Foreskin melanocyte (primary cell): ENCODE measurements at places on chromosomes 2 and 18.

DNA sequence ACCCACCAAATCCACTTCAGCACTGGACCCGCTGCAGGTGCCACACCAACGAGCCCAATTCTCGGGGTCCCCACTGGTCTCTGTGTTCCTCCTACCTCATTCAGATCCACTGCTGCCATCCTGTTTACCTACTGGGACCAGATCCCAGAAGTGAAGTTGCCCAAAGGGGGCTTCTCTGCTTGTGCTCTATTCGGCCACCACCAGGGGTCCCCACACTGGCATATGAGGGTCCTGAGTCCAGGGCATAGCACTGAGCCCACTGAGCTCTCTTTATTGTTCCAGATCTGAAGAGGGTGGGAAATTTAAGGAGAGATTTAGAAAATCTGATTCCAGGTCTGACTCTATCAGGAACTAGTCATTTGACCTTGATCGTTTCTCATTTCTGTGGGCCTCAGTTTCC is 2.4 kb downstream of the GPR45 start:
- DNase-seq: no peak

GRCh38 chr2:224893848-224894247 is 148.4 kb downstream of the DOCK10 start:
- DNase-seq: no peak

DNA sequence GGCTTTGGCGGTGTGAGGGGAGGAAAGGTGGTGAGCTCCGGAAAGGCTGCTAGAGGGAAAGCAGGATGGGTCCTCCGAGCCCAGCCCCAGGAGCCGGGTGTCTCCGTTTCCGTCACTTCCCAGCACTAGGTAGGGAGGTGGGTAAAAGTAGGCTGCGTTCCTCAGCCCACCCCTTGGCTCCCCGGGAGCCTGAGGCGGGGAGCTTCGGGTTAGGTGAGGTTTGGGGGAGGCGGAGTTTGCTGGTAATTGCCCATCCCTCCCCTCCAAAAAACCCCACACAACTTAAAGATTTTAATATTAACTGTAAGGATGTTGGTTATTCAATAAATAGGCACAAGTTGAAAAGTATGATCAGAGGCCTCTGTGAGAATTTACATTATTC is 552 bp upstream of the ATF2 start:
- no peak for DNase-seq

- DNase-seq: no peak
These were observed 21.0 kb downstream of the MERTK start for GRCh38 chr2:111919365-111919764.

DNA sequence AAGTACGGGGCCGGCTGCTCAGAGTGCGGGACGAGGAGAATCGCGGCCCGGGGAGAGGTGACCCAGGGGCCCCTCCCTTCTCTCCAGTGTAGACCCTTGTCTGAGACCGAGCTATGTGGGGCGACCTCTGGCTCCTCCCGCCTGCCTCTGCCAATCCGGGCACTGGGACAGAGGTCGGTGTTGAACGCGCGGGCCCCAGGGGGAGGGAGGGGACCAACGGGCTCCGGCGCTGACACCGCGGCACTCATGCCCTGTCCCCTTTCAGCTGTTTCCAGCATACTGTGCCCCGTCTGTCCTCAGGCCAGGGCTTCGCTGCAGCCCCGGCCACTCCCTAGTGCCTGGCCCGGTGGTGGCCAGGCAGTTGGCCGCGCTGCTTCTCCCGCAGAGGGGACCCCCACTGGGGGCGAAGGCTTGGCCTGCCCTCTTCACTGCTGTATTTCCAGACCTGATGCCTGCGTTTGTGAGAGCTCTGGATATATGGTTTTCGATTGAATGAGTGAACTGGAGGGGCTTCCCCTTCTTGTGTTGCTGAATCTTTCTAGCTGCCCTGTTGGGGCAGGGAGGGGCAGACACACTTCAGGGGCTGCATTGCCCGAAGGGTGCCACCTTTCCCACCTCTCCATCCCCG is 809 bp downstream of the DBI start:
- no peak for DNase-seq

GRCh38 chr18:79904357-79905147 is 46.9 kb downstream of the SLC66A2 start:
- no peak for DNase-seq

DNA sequence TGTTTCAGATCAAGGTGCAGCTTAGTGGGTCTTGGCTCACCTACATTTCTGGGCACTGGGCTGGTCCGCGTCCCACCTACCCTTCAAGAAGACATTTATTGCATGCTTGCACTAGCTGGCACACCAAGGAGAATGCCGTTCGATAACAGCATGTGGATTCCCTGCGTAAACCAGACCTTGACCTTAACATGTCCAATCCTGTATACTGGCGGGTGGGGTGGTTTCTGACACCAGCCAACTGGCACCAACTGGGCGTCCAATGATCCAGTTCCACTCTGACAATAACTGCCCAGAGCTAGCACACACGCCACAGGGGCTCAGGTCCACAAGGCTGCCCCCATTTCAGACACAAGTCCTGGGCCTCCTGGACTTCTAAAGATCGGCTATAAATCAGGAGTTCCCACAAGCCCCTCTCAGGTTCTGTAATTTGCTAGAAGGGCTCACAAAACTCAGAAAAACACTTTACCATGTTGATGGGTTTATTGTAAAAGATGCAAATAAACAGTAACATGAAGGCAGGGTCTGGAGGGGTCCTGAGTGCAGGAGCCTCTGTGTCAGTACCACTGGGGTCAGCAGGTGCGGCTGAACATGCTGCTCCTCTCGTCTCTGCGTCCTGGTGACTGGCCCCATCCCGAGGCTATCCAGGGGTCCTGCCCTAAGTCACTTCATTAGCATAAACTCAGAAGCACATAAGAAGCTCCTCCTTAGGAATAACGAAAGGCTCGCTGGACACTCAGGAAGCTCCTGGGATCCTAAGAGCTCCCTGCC is 161.8 kb downstream of the HDAC4 start:
- no peak for DNase-seq

DNA sequence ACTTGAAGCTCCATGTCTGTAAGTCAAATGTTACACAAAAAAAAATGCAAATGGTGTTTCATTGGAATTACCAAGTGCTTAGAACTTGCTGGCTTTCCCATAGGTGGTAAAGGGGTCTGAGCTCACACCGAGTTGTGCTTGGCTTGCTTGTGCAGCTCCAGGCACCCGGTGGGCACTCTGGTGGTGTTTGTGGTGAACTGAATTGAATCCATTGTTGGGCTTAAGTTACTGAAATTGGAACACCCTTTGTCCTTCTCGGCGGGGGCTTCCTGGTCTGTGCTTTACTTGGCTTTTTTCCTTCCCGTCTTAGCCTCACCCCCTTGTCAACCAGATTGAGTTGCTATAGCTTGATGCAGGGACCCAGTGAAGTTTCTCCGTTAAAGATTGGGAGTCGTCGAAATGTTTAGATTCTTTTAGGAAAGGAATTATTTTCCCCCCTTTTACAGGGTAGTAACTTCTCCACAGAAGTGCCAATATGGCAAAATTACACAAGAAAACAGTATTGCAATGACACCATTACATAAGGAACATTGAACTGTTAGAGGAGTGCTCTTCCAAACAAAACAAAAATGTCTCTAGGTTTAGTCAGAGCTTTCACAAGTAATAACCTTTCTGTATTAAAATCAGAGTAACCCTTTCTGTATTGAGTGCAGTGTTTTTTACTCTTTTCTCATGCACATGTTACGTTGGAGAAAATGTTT is 97.9 kb upstream of the IL1R2 start:
- no peak for DNase-seq

DNA sequence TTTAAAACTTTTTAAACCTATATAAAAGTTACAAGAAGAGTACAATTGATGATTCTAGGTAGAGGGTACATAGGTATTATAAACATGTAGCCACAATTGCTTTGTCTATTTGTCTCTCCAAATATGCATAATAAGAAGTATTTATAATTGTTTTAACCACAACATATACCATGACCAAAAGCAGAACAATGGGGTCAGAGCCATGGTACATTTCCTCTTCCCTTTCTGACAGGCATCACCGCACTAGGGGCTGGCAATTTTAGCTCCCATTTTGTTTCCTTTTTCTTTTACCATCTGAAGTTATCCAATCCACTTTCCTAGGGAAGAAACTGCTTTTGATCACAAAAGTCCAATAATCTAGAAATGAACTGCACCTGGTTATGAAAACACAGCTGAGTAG is 49.3 kb downstream of the TMX3 start:
- no peak for DNase-seq

- no peak for DNase-seq
These were observed 252.8 kb downstream of the LDLRAD4 start for GRCh38 chr18:13471198-13471845.

DNA sequence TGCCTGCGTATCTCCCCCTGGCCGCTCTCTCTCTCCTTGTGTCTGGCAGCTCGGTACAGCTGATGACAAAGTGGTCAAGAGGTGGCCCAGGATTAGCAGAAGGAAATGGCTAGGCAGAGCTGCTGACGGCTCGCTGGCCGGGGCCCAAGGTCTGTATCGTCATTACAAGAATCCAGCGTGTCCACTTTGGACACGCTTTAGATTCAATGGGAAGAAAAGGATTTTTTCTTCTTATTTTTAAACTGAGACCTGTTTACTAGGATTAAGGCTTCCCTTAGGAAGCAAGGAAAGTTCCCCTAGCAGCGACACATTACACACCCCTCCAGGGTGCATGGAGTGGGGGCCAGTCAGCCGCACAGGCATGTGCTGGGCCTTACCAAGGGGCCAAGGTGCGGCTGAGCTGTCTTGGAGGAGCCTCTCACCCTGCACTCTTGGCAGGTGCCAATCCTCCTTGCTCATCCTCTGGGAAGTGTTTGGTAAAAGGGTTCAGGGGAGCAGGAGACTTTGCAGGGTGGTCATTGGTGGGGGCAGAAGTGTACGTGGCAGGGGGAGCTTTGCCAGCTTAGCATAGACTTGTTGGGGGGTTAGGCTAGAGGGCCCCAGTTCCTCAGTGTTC is 76.8 kb downstream of the POLR1A start:
- DNase-seq: peak; percentile 24

DNA sequence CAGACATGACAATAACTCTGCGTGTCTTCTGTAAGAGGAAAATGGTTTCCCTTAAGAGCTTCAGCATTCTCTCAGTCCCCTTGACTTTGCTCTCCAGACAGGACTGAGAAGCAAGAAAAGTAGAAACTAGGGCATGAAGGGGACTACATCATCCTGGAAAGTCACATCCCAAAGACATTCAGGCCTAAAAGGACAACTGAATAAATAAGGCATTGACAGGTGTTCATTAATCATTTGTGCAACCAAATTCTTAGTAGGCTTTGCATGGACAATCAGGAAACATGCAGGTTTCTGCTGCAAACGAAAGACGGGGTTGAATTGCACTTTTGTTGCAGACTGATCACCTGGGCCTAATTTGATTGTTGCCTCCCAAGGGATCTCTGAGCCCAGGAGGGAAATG is 1.2 kb upstream of the SGPP2 start:
- no peak for DNase-seq

DNA sequence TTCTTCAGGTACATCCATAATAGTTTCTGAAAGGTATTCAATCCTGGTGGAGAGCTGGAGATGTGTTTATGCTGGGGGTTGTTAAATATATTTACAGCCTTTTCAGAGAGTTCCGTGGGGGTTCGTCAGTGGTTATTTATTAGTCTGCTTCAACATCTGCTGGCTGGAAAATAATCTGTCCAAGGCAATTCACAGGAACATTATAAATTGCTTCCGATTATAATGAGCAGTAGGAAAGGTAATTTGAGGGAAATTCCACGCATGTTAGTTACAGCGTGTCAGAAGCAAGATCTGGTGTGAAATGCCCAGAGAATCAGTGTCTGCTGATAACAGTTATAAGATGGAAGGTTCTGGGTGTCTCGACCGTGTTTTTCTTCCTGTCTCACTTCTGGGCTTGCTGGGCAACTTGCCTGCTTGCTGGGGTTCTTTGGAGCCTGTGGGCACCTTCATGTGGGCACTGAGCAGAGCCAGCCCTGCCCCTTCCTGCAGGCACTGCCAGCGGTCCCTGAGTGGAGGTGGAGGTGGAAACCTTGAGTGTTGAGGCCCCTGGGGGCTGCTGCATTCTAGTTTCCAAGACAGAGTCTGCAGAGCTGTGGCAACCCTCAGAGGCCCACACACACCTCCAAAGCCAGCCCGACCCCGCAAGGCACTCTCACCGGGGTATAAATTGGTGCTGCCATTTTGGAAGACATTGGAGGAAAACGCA is 185.7 kb downstream of the FAM210A start:
- DNase-seq: no peak

DNA sequence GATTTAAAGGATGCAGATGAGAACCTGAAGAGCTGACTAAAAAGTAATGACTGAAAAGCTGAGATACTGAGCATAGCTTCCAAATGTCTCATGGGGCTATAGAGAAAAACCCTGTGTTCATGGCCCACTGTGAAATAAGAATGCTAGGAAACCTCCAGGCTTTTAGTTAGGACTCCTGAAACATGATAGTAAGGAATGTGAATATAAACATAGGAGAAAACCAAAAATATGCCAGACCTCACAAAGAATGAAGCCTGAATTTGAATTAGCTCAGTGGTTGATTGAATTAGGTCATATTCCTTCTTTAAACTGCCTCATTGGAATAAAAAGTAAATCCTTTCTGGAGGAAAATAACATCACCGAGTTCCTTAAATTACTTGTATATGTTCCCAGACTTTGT is 194.5 kb upstream of the NXPH2 start:
- DNase-seq: no peak

- DNase-seq: no peak
These were observed 129.3 kb upstream of the UNC80 start for GRCh38 chr2:209642146-209642820.

DNA sequence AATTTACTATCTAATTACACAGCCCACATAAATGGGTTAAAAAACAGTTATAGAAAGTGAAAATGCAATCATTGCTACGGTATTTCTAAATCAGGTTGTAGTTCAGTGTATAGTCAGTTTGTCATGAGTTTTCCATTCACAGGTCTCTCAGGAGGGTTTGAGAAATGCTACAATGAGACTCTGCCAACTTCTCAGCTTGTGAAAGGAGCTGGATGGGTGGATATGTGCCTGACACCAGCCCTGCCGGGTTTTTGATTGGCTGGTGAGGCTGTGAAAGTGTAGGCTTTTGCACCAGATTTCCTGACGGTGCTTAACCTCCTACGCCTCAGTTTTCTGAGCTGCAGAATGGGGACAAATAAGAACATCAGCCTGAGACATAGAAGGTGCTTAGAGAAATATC is 102.6 kb upstream of the SMIM21 start:
- DNase-seq: no peak

- DNase-seq: no peak
These were observed 50.4 kb downstream of the TTN start for GRCh38 chr2:178756843-178757242.

DNA sequence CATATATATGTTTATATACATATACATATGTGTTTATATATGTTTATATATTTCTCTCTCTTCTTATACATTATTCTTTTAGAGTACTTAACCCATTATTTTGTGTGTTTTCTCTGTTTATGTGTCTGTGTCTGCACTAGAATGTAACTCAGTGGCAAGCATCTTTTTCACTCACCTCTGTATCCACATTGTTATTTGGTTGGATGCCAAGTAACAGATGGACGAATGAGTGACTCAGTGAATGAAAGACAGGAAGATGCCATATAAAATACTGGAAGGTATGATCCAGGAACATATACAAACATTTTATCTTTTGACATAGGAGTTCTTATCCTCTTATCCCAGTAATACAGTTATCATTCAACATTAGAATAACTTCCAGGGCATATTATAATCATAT is 684.8 kb downstream of the RNF144A start:
- DNase-seq: no peak

GRCh38 chr2:41737888-41738287 is 309.9 kb upstream of the PKDCC start:
- no peak for DNase-seq

GRCh38 chr2:37779139-37779538 is 107.7 kb upstream of the CDC42EP3 start:
- DNase-seq: no peak
